ENCODE measurements at places on chromosomes 11 and 22.

- DNase-seq, result peak; percentile 7
These were observed at the start of gene KIAA1671 for GRCh38 chr22:24951942-24952836. Gene KIAA1671, plus strand, starts transcription at chr22:24952716. Its CDS starts 75,284 bp downstream, at chr22:25028000.

DNA sequence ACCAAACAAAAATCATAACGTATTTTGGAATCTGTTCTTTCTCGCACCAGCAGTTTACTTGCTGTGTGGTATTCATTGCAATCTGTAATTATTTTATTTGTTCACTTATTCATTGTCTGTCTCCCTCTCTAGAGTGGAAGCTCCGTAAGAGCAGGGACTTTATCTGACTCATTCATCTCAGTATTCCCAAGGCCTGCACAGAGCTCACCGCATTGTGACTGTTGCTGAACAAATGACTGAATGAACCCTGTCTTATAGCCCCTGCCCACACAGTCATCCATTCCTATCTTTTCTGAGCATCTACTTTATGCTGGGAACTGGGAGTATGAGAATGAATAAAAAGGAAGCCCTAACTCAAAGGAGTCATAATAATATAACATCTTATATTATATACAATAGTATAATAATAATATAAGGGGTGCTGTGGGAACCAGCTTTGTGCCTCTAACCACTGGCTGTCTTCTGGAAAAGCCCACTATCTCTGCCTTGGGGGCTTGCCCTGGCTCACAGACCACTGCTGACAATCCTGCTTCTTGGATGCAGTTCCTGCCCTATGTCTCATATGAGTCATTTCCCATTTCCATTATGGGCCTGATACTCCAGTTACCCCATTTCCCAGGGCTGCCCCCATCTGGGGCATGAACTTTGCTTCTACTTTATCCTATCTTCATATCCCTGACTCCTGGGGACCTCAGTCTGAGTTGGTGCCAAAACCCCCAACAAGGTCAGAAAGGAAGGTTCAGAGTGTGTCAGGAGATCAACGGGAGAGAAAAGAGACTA is 11.0 kb downstream of the XRRA1 start:
- DNase-seq, result no peak

- DNase-seq, result no peak
These were observed 19.6 kb downstream of the MACROD1 start for GRCh38 chr11:64146036-64146955.

DNA sequence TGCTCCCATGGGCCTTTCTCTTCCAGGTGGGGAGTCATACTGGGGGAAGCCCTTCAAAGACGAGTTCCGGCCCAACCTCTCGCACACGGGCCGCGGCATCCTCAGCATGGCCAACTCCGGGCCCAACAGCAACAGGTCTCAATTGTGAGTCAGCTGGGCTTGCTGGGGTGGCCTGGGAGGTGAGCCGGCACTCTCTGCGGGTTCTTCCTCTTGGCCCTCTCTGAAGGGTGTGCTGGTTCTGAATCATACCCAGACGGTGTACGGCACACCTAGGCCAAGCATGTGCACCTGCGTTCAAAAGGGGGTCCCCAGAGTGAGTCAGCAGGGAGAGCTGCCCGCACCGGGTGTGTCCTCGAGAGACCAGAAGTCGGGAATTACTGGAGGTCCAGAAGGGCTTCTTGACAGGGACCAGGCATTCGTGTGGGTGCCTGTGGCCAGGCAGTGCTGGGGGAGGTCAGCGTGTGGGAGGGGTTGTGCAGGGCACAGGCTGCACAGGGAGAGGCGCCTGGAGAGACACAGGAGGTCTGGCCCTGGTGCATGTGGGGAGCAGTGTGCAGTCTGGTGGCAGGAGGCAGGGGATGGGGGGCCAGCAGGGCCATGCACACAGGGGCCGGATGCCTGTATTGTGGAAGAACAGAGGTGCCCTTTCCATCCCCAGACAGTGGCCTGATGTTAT is 23.0 kb downstream of the PPIL2 start:
- no peak for DNase-seq

- no peak for DNase-seq
These were observed 14.7 kb downstream of the GP1BB start for GRCh38 chr22:19737846-19738663.

- no peak for DNase-seq
These were observed 15.0 kb upstream of the MN1 start for GRCh38 chr22:27816552-27816951.

- DNase-seq, result no peak
These were observed 53.5 kb upstream of the EIF3M start for GRCh38 chr11:32529994-32530588.

- peak; percentile 9 for DNase-seq
These were observed 211.7 kb downstream of the FAM76B start for GRCh38 chr11:95577716-95578460.

DNA sequence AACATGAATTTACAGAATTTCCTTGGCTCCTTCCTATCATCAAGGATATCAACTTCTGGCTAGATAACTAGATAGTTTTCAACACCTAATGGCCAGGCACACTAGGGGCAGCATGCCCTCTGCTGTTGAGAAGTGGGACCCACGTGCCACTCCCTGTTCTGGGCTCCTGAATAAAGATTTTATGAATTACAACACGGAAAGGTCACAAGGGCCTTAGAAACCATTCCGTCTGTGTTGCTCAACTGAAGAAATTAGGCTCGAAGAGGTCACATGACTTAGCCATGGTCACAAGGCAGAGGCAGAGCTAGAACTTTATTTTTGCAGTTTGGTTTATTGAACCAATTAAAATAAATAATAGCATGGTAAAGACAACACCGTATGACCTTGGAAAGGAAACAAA is 36.0 kb downstream of the PRCP start:
- peak; percentile 79 for DNase-seq

GRCh38 chr11:78207532-78208256 is 19.0 kb downstream of the USP35 start:
- no peak for DNase-seq

DNA sequence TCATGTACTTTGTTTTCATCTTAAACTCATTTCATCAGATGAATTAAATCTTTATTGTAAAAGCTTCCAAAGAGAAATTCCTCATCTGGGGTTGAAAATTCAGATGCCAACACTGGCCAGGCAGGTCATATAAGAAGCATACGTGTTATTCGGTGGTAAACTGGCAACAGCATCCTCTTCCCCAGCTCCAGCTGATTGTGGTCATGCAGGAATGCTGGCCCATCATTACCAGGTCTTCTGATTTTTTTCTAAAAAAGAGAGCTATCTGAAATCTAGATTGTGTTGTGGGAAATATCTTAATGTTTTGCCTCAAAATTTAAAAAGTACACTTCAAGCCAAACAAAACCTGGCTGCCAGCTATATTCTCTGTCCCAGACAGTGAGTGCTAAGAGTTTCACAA is 53.6 kb downstream of the ARFGAP2 start:
- DNase-seq, result no peak

DNA sequence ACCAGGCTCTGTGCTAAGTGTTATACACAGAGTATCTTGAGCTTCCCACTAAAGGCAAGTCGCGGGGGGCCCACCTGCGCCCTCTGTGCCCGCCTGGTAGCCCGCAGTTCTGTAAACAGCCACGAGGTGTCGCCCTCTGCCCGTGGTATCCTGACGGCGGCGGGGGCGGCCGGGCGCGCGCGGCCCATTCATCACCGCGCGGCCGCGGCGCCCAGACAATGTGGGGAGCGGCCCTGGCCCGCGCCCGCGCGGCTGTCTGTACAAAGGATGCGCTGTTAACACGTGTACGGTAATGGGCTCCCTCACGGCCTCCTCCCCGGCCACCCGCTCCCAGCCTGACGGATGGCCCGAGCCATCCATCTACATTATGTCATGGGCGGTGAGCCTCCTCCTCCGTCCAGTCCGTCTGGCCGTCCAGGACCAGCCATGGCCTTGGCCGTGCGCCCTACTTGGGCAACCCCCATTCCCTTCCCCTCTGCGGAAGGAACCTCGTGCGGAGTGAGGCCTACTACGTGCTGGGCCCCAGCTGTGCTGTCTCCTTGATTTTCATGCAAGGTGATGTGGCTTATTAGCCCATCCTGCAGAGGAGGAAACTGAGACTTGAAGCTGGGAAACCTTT is 99.4 kb downstream of the MIAT start:
- no peak for DNase-seq

DNA sequence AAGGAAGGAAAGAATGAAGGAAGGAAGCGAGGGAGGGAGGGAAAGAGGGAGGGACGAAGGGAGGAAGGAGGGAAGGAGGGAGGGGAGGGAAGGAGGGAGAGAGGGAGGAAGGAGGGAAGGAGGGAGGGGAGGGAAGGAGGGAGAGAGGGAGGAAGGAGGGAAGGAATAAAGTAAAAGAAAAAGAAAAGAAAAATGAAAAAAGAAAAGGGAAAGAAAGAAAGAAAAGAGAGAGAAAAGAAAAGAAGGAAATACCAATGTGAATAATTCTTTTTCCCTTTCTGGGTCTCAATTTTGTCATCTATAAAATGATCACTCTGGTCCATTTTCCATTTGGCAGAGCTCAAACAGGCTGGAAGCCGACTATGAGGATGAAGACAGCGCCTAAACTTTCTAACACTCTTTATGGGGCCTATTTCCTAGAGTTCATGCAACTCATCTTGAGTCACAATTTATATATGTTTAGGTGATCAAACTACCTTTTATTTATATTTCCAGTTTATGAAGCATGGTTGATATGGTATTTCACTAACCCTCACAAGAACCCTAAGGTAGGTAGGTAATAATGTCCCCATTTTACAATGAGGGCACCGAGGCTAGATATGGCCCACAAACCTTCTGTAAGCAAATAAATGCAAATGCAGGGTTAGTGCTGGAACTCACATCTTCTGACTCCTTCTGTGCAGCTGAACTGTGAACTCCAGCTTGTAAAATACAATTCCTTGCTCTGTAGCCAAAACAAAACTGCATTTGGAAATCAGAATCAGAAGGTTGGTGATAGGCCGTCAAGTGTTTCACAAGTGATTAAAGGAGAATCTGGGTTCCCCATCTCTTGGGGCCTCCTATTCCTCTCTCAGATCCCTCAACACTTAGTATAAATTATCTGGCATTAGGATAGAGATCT is 434.3 kb downstream of the ETS1 start:
- DNase-seq, result no peak
